ENCODE measurements at places on chromosomes 12 and 14. TPM values are rescaled to one million over a fixed set of nuclear protein-coding genes. Genes with fewer than 3 reads are reported as not detected.
A peak's percentile ranks its signal among the peaks of the same experiment; 100 is the strongest.

ASCL1 gene
- 0.01 TPM for polyA plus RNA-seq

NAV3 gene
- polyA plus RNA-seq = 1.2 TPM

GRCh38 chr12:113465808-113466453, 5.7 kb downstream of the LHX5 start:
- H3K4me1 ChIP-seq = peaks cover 17% of the 10 kb centered on the region
- DNase-seq = no peak
- no peak overlapping the region for H3K4me3 ChIP-seq
- H3K27ac ChIP-seq = no peak overlapping the region
- H3K36me3 ChIP-seq = no peaks in the 10 kb centered on the region
- H3K27me3 ChIP-seq = peaks cover 51% of the 10 kb centered on the region

APOF gene
- polyA plus RNA-seq = not detected

- DNase-seq = no peak
- H3K27me3 ChIP-seq = no peaks in the 10 kb centered on the region
- H3K4me3 ChIP-seq = no peak overlapping the region
Measured at GRCh38 chr12:89657066-89657465, 51.6 kb downstream of the ATP2B1 start.

GRCh38 chr12:116426391-116427136, 132.6 kb upstream of the MAP1LC3B2 start:
- no peak overlapping the region for H3K27ac ChIP-seq
- H3K4me1 ChIP-seq = no peaks in the 10 kb centered on the region
- H3K4me3 ChIP-seq = no peak overlapping the region
- DNase-seq = peak; percentile 73
- no peaks in the 10 kb centered on the region for H3K27me3 ChIP-seq

MANSC4 gene
- polyA plus RNA-seq = not detected

DNA sequence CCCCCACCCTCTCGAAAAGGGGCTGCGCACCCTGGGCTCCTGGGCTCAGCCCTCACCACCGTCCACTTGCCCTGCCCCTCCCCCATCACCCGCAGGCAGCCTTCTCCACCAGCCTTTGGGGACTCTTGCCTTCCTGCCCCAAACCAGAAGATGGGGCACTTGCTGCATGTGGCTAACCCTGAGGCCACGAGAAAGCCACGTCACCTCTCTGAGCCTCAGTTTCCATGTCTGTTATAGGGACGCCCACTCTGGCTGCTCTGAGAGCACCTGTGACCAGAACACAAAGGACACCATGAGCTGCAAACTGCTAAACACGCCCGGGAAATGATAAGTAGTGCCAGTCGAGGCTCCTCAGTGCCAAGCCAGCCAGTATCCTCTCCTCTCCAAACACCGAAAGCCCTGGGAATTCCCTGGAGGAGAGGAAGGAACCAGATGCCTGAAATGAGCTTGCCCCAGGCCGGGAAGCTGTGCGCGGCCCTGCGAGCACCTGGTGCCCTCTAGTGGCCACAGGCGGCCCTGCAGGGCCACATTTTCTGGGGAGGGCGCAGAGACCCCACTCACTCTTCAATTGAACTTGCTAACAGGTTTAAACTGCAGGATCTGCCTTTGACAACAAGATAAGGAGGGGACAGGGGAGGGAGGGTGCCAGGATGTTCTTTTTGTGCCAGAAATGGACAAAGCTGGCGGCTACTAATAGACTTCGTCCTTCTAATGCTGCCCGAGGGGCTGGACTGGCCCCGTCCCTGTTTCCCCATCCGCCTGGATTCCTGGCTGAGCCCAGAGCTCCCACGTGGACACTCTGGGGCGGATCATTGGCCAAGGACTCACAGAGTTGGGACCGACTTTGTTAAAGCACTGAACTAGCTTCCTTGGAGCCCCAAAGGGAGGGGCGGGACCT, 10.2 kb upstream of the SERPINA9 start:
- H3K36me3 ChIP-seq = no peaks in the 10 kb centered on the region
- H3K27me3 ChIP-seq = peaks cover 12% of the 10 kb centered on the region
- H3K4me1 ChIP-seq = no peaks in the 10 kb centered on the region
- no peak overlapping the region for H3K4me3 ChIP-seq
- peak; percentile 71 for DNase-seq

GRCh38 chr14:49173765-49174373, 412.3 kb downstream of the RPS29 start:
- H3K4me3 ChIP-seq = no peak overlapping the region
- H3K27ac ChIP-seq = no peak overlapping the region
- no peaks in the 10 kb centered on the region for H3K27me3 ChIP-seq
- DNase-seq = no peak
- H3K36me3 ChIP-seq = no peaks in the 10 kb centered on the region

DNA sequence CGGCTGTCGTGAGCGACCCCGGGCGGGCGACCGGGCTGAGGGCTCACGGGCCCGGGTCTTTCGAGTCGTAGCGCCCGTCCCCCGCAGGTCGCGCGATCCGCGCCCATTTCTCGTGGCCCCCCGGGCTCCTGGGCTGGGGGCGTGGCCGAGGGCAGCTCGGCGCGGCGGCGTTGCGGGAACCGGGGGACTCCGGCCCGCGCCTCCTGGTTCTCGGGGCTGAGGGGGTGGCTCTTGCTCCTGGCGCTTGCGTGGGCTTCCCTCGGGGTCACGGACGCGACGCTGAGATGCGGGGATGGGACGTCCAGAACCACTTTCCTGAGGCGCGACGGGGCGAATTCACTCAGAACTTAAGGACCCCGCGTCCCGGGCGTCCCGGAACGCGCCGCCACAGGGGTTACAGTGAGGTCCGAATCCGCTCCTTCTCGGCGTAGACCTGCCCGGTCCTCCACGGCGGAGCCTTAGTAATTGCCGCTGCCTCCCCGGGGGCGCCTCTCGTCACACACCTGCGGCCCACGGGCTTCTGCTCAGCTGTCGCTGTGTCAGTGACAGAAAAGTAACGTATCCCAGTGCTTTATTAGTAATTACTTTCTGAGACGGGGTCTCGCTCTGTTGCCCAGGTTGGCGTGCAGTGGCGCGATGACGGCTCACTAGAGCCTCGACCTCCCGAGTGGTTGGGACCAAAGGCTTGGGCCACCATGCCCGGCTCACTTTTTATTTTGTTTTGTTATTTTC, 606 bp downstream of the EP400 start:
- H3K4me1 ChIP-seq = peaks cover 21% of the 10 kb centered on the region
- H3K36me3 ChIP-seq = no peaks in the 10 kb centered on the region
- peak; percentile 37 for DNase-seq
- peak overlapping the region; percentile 71 for H3K27ac ChIP-seq
- H3K4me3 ChIP-seq = peak overlapping the region; percentile 96

DNA sequence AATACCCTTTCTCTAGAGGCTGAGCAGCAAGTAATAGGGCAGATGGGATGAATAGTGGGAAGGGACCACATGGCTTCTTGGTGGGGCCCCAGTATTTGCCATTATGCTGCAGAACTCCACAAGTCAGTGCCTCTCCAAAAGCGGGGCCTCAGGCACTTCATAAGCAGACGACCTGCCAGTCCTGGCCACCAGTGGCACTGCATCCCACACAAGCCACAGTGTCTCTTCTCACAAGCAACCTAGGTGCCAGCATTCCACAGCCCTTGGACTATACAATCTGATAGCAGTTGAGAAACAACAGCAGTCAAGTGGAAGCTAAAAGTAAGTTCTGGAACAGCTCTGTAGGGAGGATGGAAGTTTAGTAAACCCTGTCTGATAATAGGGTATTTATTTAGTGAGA, 4.2 kb upstream of the SLC8A3 start:
- H3K4me3 ChIP-seq = no peak overlapping the region
- DNase-seq = no peak
- H3K27me3 ChIP-seq = no peaks in the 10 kb centered on the region
- peaks cover 21% of the 10 kb centered on the region for H3K4me1 ChIP-seq

DNA sequence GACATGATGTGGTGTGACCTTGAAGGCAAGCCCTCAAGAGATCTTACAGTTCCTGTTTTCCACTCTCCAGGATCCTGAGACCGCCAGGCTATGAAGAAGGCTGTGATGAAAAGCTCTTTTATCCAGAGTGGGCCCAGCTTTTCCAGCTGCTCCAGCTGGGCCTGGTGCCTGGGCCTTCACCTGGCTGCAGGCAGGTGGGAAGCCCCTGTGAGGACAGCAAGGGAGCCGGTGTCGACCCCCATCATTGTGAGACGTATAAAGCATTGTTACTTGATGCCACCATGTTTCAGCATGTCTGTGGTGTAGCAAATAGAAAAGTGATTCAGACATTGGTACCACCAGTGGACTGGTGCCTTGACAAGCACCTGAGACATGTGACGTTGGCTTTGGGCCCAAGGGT, 190.2 kb downstream of the KIF26A start:
- H3K27me3 ChIP-seq = peaks cover 4% of the 10 kb centered on the region
- no peak overlapping the region for H3K4me3 ChIP-seq
- no peaks in the 10 kb centered on the region for H3K4me1 ChIP-seq
- H3K36me3 ChIP-seq = no peaks in the 10 kb centered on the region
- H3K27ac ChIP-seq = no peak overlapping the region
- DNase-seq = no peak

DNA sequence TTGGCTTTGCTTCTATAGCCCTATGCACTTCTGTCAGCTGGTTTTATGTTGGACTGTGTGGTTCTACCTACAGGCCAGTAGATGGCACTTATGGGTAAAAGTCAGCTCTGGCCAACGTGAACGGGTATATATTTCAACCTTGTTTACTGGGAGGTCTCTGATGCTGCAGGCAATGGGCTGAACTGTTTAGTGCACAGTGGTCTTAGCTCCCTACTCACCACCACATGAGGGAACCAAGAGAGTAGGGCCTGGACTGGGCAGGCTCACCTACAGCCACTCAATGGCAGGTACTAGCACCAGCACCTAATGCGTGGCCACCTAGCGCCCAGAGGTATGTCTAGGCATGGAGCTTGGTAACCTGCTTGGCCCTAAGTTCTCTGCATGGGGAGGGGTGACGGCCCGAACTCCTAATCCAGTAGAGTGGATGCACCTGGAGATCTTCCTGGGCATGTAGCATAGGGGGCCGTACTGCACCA, 481.8 kb downstream of the TMEM117 start:
- peaks cover 6% of the 10 kb centered on the region for H3K4me1 ChIP-seq
- H3K27me3 ChIP-seq = no peaks in the 10 kb centered on the region
- H3K36me3 ChIP-seq = no peaks in the 10 kb centered on the region
- no peak overlapping the region for H3K4me3 ChIP-seq

GRCh38 chr12:132550014-132550802, 60.2 kb downstream of the LRCOL1 start:
- H3K4me1 ChIP-seq = no peaks in the 10 kb centered on the region
- H3K27ac ChIP-seq = no peak overlapping the region
- no peaks in the 10 kb centered on the region for H3K27me3 ChIP-seq

DNA sequence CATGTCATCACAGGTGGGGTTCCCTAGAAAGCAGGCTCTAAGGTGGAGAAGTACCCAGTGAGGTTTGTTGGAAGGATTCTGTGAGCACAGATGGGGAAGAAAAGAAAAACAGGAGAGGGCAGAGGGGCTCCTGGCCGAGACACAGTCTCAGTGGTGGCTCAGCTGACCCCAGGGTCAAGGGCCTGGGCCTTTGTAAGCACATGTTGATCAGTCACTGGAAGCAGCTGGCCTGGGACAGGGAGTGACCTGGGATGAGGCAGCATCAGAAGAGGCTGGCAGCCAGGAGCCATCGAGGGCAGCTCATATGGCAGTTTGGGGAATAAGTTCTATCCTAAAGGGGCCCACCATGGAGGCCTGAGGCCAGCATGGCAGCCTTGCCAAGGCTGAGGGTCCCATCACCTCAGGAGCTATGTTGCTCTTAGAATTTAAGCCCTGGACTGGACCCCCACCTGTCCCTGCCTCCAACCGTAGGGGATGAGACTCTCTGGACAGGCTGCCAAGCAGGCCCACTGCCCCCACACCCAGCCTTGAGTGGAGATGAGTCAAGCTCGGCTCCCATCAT, 6.3 kb upstream of the TMEM179 start:
- no peak for DNase-seq
- H3K27me3 ChIP-seq = peaks cover 5% of the 10 kb centered on the region
- H3K4me3 ChIP-seq = no peak overlapping the region
- H3K4me1 ChIP-seq = no peaks in the 10 kb centered on the region

GRCh38 chr14:64705381-64706118, 1.3 kb downstream of the PLEKHG3 start:
- peak overlapping the region; percentile 74 for H3K27ac ChIP-seq
- H3K4me1 ChIP-seq = no peaks in the 10 kb centered on the region
- H3K36me3 ChIP-seq = no peaks in the 10 kb centered on the region
- DNase-seq = peak; percentile 33
- H3K4me3 ChIP-seq = peak overlapping the region; percentile 89

SFSWAP gene
- polyA plus RNA-seq = 24.3 TPM

GRCh38 chr12:76220980-76221379, 127.2 kb downstream of the BBS10 start:
- H3K4me1 ChIP-seq = no peaks in the 10 kb centered on the region
- H3K4me3 ChIP-seq = no peak overlapping the region
- H3K36me3 ChIP-seq = no peaks in the 10 kb centered on the region
- no peak for DNase-seq
- no peak overlapping the region for H3K27ac ChIP-seq
- no peaks in the 10 kb centered on the region for H3K27me3 ChIP-seq

DNA sequence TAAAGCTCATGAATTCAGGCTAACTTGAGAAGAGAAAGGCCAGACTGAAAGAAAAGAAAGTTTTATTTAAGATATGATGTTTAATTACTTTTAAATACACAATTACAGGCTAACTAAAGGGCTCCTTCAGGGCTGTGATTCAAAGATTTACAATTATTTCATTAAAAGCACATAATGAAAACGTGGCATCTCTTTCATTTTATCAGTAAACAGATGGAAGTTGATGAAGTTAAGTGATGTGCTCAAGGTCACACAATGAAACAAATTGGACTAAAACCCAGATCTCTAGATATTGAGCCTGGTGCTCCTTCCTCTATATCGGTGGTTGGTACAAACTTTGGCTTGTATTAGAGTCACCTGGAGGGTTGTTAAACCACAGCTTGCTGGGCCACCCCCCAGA, 13.5 kb upstream of the NFKBIA start:
- no peak overlapping the region for H3K27ac ChIP-seq
- H3K4me1 ChIP-seq = no peaks in the 10 kb centered on the region
- DNase-seq = no peak

RDH16 gene
- polyA plus RNA-seq = 0.47 TPM
